ENCODE measurements at places on chromosomes 3 and 15. TPM values are rescaled to one million over a fixed set of nuclear protein-coding genes. Genes with fewer than 3 reads are reported as not detected.

Gene TUSC7
- not detected for polyA plus RNA-seq

Gene LIPC
- not detected for polyA plus RNA-seq

Gene OR4M2
- not detected for polyA plus RNA-seq

Gene FAM3D
- polyA plus RNA-seq, result 1.9 TPM

Gene ALDH1L1
- polyA plus RNA-seq, result not detected

Gene DAZL
- not detected for polyA plus RNA-seq

Gene MCTP2
- 7.4 TPM for polyA plus RNA-seq

Gene KNL1
- 0.04 TPM for polyA plus RNA-seq

Gene LRRC31
- polyA plus RNA-seq, result not detected

Gene SEMA6D
- polyA plus RNA-seq, result not detected

Gene PRR20G
- not detected for polyA plus RNA-seq

Gene GPR15
- polyA plus RNA-seq, result not detected

Gene CCR3
- 0.44 TPM for polyA plus RNA-seq

Gene UBAP1L
- 3.0 TPM for polyA plus RNA-seq

Gene RNU5B-1
- not detected for polyA plus RNA-seq

Gene ENTPD3
- polyA plus RNA-seq, result not detected

Gene KCNMB2
- not detected for polyA plus RNA-seq

Gene SMCO1
- not detected for polyA plus RNA-seq

Gene EPHB1
- polyA plus RNA-seq, result 0.06 TPM

Gene C3orf70
- 0.01 TPM for polyA plus RNA-seq

Gene IFT80
- 1.4 TPM for polyA plus RNA-seq

Gene GHSR
- polyA plus RNA-seq, result not detected

Gene SHC4
- not detected for polyA plus RNA-seq

Gene PSTPIP1
- polyA plus RNA-seq, result 86.8 TPM

Gene PRKAR2A
- 12.3 TPM for polyA plus RNA-seq

Gene SIDT1
- polyA plus RNA-seq, result 3.2 TPM

Gene EIF4A2
- polyA plus RNA-seq, result 73.0 TPM

Gene FGF12
- not detected for polyA plus RNA-seq
